Gastrocnemius medialis (tissue), 4 donors: ENCODE measurements at places on chromosomes 16 and 17. TPM values are rescaled to one million over a fixed set of nuclear protein-coding genes. Genes with fewer than 3 reads are reported as not detected.

The UMOD gene
- total RNA-seq, result not detected

The PABPN1L gene
- not detected for total RNA-seq

The KRT36 gene
- not detected for total RNA-seq

The RNF43 gene
- not detected for total RNA-seq

DNA sequence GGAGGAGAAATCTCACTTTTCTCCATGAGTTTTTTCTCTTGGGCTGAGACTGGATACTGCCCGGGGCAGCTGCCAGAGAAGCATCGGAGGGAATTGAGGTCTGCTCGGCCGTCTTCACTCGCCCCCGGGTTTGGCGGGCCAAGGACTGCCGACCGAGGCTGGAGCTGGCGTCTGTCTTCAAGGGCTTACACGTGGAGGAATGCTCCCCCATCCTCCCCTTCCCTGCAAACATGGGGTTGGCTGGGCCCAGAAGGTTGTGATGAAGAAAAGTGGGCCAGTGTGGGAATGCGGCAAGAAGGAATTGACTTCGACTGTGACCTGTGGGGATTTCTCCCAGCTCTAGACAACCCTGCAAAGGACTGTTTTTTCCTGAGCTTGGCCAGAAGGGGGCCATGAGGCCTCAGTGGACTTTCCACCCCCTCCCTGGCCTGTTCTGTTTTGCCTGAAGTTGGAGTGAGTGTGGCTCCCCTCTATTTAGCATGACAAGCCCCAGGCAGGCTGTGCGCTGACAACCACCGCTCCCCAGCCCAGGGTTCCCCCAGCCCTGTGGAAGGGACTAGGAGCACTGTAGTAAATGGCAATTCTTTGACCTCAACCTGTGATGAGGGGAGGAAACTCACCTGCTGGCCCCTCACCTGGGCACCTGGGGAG is 19.1 kb downstream of the NGFR start:
- no peak for DNase-seq

DNA sequence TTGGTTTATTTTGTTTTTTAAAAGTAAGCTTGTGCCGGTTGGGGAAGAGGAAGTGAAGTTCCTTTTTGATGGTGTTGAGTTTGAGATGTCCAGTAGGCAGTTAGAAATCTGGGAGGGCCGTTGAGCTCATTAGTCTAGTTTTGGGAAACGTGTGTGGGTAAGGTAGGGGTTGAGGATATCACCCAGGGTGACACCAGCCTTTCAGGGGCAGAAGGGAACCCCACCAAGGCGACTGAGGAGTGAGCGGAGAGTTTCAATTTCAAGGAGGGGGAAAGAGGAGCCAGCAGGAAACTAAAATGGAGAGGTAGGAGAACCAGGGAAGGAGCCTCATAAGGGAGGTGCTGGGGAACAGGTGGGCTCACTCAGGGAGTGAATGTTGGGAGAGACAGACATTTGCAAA is 22.7 kb downstream of the HAPSTR1 start:
- no peak for DNase-seq

- DNase-seq, result peak; percentile 79
These were observed 1.6 kb downstream of the PITPNC1 start for GRCh38 chr17:67378454-67379250.

DNA sequence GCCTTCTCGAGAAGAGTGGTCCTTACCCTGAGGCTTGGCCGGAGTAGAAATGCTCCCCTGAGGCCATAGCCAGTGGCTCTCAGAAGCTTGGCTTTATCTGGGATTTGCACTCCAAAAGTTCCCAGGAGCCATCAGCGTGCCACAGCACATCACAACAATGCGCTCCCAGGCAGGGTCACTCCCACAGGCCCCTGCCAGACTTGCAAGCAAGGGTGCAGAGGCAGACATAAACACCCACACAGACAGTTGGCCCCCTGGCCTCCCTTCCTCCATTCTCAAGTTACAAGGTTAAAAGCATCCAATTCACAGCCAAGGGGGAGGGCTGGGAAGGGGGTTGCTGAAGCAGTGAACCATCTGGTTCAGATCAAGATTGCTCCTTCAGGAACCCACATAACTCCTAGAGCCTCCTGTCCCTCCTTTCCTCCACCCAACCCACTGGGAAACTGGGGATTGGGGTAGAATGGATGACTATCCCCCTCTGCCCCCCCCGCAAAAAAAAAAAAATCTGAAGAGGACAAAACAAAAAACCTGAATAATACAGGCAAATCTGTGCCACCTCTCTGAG is 1.8 kb downstream of the ST3GAL2 start:
- DNase-seq, result no peak

GRCh38 chr17:57823469-57824401 is 26.1 kb downstream of the MRPS23 start:
- no peak for DNase-seq

DNA sequence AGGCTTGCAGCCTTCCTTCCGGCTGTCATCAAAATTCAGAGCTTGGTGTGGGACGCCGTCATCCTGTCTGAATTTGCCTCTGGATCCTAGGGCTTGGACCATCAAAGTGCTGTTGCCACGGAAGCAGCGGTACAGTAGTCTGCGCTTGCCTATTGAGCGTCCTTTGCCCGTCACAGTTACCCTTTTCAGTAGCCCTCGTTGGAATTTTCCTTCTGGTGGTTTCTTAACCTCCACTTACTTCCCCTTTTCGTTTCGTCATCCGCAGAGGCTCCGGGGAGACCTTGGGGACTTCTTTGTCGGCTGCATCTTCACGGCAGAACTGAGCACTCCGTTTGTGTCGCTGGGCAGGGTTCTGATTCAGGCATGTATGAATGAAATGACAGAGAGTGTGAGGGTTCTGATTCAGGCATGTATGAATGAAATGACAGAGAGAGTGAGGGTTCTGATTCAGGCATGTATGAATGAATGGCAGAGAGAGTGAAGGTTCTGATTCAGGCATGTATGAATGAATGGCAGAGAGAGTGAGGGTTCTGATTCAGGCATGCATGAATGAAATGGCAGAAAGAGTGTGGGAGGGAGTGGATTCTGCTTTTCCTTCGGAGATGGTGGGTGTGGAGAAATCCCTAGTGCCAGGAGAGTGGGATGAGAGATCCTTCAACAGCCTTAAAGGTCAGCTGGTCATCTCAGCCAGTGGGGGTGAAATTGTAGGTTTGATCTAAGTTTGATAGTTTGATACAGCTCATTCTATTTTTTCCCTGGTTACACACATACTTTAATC is 8.0 kb downstream of the TLCD3A start:
- no peak for DNase-seq

DNA sequence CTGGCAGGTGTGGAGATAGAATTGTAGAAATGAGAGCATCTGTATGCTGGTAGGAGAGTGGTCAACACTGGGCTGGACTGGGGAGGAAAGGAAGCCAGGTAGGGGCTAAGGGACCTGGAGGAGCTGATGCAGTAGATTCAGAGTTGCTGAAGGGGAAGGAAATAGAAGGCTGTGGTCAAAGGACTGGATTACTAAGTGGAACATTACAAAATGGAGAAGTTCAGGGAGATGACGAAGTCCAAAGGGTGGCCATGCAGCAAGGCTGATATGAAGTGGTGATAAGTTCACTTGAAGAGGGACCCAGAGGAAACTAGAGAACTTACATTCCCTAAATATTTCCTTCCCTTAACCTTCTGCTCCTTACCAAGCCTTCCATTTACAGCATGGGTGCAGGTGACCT is 8.6 kb upstream of the CCL2 start:
- no peak for DNase-seq

DNA sequence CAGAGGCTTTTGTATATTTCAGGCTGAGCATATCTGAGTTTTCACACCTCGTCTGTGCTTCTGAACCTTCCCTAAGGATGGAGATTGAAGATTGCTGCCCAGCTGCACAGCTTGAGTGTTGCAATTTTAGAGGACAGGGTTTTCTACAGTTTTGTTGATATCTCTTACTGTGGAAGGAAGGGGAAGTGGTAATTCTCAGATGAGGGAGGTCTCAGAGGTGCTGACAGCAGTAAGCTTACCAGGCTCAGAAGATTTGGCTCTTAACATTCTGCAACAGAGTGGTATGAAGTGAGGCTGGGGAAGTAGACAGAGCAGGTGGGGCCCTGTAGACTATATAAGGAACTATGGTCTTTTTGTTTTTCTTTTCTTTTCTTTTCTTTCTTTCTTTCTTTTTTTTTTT is 45.8 kb upstream of the ARHGAP17 start:
- no peak for DNase-seq

GRCh38 chr16:67685388-67686112 is 18.9 kb downstream of the C16orf86 start:
- no peak for DNase-seq

- DNase-seq, result no peak
These were observed 989.0 kb downstream of the CDH11 start for GRCh38 chr16:64132759-64133361.

DNA sequence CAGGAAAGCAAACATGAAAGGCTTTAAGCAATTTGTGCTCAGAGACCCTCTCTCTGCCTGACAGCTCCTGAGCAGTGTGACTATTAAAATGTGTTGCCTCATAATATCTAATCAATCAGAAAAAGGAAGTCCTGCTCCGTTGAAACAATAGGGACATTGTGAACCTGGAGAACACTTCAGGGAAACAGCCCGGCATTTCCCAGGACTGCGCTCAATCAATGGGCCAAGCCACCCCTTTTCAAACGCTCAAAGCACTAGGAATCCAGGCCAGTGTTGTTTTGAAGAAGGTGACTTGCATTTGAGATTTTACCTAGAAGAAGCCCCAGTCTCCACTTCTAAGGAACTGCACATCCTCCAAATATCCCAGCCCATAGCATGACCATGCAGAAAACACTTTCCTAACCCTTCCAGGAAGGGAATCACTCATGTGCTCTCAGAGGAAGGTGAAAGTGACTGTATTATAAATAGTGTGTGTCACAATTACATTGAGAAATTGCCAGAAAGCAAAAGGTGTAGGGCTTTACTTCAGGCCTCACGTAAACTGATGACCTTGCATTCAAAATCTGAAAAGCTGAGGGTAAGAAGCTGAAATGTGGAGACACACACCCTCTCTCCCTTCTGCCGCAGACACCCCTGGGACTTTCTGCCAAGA is 19.4 kb downstream of the CDRT4 start:
- no peak for DNase-seq

DNA sequence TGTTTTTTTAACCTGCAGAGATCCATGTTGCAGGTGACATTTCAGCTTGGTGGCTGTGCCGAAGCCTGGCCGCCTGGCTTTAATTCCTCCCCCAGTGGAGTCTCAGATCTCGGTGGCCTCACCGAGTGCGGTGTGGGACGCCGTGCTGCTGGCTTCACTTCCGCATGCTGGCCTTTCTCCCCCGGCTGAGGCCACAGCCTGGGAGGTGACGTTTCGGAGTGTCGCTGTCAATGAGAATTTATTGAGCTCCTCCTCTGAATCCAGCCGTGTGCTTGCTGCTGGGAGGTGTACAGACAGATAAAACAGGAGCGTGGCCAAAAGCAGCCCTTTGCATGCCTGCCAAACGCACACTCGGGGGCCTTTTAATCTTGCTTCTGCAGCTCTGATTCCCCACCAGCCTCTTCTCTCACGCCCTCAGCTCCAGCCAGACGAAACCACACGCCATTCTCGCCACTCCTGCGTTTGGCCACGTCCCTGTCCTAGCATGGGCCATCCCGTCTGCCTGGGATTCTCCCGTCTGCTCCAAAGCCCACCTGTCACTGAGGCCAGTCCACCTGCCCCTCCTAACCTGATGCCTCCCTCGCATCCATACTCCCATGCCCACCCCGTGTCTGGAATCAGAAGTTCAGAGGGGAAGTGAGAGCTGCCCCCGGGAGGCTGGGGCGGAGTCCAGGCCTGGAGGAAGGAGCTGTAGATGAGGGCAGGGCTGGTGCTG is 3.6 kb downstream of the GSE1 start:
- peak; percentile 56 for DNase-seq

DNA sequence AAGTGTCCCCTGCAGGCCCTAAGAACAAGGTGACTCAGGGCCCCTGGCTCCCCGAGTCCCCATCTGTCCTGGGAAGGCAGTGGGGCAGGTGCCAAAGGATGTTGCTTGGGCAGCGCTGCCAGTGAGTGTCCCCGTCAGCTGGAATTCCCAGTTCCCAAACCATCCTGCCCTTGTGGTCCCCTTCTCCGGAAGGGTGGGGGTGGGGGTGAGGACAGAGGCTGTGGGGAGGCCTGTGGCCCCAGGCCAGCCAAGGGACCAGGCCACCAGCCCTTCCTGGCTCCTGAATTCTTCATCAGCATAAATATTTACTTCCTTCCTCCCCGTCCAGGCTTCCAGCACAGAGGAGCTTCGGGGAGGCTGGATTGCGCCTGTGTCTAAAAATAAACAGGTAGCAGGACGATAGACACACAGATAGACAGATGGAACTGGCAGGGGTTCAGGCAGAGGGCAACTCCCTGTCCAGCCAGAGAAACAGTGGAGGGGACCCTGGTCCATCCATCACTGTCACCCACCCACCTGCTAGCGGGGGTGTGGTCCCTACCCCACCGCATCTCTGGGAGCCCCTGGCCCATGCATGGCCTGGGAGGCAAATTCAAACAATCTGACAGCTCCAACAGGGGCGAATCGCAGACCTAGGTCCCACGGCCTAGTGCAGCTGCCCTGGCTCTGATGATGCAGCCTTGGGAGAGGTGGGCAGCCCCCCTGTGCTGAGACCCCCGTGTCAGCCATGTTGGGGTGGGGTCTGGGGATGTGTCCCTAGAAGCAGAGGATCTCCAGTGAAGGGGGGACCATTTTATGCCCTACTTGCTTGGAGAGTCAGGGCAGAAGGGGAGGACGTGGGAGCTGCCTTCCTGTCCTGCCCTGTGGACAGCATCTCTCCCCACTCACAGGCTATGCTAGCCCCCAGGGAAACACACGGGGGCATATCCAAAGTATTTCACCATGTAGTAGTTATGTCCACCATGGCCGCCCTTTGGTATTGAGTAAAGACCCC is 13.2 kb downstream of the GLIS2 start:
- no peak for DNase-seq

DNA sequence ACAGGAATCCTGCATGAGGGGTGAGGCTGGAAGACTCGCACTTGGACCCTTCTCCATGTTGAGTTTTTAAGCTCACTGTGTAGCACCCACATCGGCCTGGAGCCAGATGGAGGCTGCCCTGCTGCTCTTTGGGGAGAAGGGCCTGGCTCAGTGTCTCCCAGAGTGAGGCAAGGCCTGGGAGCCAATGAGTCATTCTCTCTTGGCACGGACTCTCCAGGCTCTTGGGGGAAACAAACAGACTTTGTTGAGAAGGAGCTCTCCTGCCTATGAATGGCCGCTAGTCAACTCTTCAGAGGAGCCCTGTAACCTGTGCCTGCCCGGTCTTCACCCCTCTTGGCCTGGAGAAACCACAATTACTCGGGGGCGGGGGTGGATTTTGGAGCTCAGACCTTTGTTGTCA is 50.8 kb upstream of the MAF start:
- DNase-seq, result no peak

GRCh38 chr17:75228847-75229246 is 23.4 kb downstream of the NUP85 start:
- no peak for DNase-seq

DNA sequence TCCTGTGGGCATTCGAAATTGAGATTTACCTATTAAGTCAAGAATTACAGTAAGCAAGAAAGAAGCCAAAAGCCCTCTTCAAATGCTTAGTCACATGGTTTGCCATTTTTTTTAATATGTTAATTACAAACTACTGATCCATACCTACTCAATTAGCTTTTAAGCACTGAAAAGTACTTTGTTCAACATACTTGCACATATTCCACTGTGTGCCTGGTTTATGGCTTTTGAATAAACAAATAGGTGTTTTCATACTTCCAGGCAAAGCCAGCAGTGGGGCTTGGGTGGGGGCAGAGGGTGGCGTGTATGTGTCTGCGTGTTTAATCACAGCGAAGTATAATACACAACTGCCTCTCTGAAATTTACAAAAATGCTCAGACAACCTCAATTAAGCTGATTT is 51.4 kb downstream of the GAS7 start:
- DNase-seq, result no peak

GRCh38 chr17:5592382-5592781 is 8.1 kb upstream of the NLRP1 start:
- DNase-seq, result no peak

- no peak for DNase-seq
These were observed 84.0 kb downstream of the MSI2 start for GRCh38 chr17:57340160-57340981.
